ENCODE measurements at places on chromosomes 11 and 22.
A peak's percentile ranks its signal among the peaks of the same experiment; 100 is the strongest.

DNA sequence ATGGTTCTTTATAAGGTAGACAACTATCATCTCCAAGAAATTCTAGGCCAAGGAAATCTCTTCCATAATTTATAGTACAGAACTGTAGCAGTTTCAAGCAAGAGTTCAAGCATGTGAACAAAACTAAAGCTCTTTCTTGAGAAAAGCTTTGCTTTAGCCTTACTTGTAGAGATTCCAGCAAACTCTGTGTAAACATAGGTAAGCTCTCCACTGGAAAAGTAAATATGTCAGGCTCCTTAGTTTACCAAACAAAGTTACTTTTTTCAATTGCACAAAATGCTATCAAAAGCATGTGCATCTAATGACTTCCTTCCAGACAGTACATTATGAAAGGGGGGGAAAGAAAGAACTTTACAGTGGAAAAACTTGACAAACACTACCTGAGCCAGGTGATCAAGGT is 125.0 kb downstream of the SIK3 start:
- H3K36me3 ChIP-seq: no peaks in the 10 kb centered on the region
- DNase-seq: no peak
- no peak overlapping the region for H3K27ac ChIP-seq
- H3K4me1 ChIP-seq: peaks cover 19% of the 10 kb centered on the region
- H3K4me3 ChIP-seq: no peak overlapping the region

GRCh38 chr11:116255321-116255953 is 517.4 kb downstream of the BUD13 start:
- H3K4me3 ChIP-seq: no peak overlapping the region
- H3K27ac ChIP-seq: no peak overlapping the region
- H3K4me1 ChIP-seq: no peaks in the 10 kb centered on the region
- peaks cover 24% of the 10 kb centered on the region for H3K27me3 ChIP-seq
- no peaks in the 10 kb centered on the region for H3K36me3 ChIP-seq
- DNase-seq: no peak

DNA sequence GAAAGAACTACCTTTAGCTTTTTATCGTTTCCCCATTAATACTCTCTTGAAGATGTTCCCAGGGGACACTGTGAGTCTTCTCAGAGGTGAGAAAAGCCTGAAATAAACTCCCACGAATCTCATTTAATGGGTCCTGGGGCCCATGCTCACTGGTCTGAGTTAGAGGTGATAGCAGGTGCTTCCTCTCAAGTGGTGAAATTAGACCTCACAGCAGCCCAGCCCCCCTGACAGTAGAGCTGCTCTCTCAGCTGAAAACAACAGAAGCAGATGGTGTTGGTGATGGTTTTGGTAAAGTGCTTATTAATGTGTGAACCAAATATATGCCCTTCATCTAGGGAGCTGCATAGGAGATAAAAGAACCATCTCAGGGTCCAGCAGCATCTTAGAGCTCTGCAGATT is 76.8 kb upstream of the VPREB1 start:
- no peak overlapping the region for H3K27ac ChIP-seq
- no peaks in the 10 kb centered on the region for H3K36me3 ChIP-seq
- peaks cover 6% of the 10 kb centered on the region for H3K27me3 ChIP-seq
- peak overlapping the region; percentile 5 for H3K4me3 ChIP-seq
- H3K4me1 ChIP-seq: peaks cover 6% of the 10 kb centered on the region

- H3K27me3 ChIP-seq: no peaks in the 10 kb centered on the region
- H3K36me3 ChIP-seq: no peaks in the 10 kb centered on the region
- peak overlapping the region; percentile 74 for H3K4me3 ChIP-seq
- peak overlapping the region; percentile 99 for H3K27ac ChIP-seq
- peak; percentile 78 for DNase-seq
These were observed 11.4 kb downstream of the BCL9L start for GRCh38 chr11:118914178-118914918.

GRCh38 chr11:33709466-33709865 is 8.8 kb upstream of the C11orf91 start:
- no peak overlapping the region for H3K27ac ChIP-seq
- peaks cover 6% of the 10 kb centered on the region for H3K4me1 ChIP-seq
- DNase-seq: no peak
- H3K36me3 ChIP-seq: no peaks in the 10 kb centered on the region
- H3K4me3 ChIP-seq: no peak overlapping the region

GRCh38 chr22:33520904-33521780 is 399.1 kb downstream of the LARGE1 start:
- no peaks in the 10 kb centered on the region for H3K27me3 ChIP-seq
- no peak overlapping the region for H3K27ac ChIP-seq
- no peaks in the 10 kb centered on the region for H3K4me1 ChIP-seq

DNA sequence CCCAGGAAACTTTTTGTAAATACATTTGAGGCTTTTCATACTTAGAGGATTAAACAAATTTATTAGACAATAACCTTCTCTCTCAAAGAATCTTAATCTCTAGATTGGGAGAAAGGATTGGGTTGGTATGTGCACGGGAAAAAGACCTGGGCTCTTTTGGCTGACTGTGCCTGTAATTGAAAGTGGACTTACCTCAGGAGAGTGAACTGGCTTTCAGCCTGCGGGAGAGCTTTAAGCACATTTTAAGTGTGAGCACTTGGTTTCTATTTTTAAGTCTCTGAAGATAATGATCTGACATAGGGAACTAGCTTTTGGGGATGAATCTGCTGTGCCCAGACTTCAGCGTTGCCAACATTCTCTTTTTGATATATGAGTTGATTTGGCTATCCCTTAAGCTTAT is 35.8 kb downstream of the UVRAG start:
- peaks cover 23% of the 10 kb centered on the region for H3K4me1 ChIP-seq
- peak overlapping the region; percentile 45 for H3K27ac ChIP-seq
- no peaks in the 10 kb centered on the region for H3K27me3 ChIP-seq

DNA sequence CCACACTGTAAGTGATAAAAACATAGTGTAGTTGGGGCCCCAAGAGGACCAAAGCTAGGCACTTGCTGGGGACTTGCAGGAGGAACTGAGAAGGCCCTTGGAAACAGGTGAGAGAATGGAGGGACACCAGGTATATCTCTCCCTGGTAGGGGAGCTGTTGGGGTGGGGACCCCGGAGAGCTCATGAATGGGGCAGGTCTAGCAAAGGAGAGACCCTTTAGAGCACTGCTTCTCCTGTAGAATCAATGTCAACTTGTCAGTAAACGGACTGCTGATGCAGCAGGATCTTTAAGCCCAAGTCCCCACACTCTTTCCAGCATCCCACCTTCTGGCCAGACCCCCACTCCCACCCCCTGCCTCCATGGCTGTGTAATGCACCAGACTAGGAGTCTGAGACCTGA is 109.6 kb upstream of the THY1 start:
- no peak overlapping the region for H3K27ac ChIP-seq
- DNase-seq: no peak
- no peak overlapping the region for H3K4me3 ChIP-seq
- no peaks in the 10 kb centered on the region for H3K4me1 ChIP-seq
- H3K27me3 ChIP-seq: peaks cover 9% of the 10 kb centered on the region

DNA sequence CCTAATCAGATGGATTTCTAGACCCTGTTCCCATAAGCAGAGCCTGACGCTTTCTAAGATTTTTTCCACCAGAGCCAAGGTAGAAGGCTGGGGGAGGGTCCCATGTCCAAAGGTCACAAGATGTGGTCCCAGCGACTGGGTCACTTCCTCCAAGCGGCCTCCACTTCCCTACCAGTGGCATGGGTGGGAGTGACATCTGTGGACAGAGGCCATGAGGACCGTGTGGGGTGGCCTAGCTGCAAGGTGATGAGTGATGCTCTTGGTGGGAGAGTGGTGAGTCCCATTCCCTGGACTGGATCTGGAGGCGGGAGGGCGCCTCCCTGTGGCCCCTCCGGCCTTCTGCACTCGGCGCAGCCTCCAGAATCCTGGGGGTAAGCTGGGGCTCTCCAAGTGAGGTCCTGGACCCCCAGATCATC is 32.4 kb upstream of the PRR5 start:
- H3K36me3 ChIP-seq: no peaks in the 10 kb centered on the region
- peaks cover 50% of the 10 kb centered on the region for H3K4me1 ChIP-seq
- no peak for DNase-seq
- peak overlapping the region; percentile 31 for H3K27ac ChIP-seq
- peak overlapping the region; percentile 80 for H3K4me3 ChIP-seq

DNA sequence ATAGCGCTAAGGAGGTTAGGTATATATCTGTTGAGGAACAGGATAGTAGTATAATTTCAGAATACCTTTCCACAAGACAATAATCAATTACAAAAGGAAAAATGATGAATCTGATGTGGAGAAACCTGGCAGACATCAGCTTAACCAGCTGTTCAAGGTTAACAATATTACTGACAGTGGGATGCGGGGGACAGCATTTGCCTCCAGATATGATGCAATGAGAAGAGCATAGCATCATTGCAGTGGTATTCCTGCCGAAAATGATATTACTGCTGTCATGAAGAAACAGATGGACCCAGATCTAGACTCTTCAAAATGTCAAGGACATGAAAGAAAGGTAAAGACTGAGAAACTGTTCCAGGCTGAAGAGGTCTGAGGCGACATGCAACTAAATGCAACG is 49.7 kb downstream of the RBFOX2 start:
- no peaks in the 10 kb centered on the region for H3K4me1 ChIP-seq
- no peaks in the 10 kb centered on the region for H3K36me3 ChIP-seq
- peaks cover 38% of the 10 kb centered on the region for H3K27me3 ChIP-seq
- H3K4me3 ChIP-seq: no peak overlapping the region
- H3K27ac ChIP-seq: no peak overlapping the region

DNA sequence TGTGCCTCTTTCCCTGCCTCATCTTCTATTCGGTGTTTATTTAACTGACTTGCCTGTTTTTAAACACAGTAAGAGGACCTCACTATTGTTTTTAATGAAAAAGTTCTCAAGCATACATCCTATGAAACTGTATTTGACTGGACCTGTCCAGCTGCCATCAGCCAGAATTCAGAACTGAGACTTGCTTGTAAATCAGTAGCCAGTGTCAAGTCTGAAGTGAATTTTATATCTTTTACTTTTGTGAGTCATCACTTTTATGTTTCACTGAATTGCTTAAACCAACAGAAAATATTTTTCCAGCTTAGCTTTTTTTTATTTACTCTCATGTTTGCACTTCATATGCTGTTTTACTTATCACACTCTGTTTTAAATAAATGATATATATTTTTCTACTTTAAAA is 88.3 kb downstream of the LUZP2 start:
- H3K27ac ChIP-seq: no peak overlapping the region
- H3K4me1 ChIP-seq: no peaks in the 10 kb centered on the region
- no peaks in the 10 kb centered on the region for H3K27me3 ChIP-seq
